Fibroblast of the aortic adventitia (primary cell): ENCODE measurements at places on chromosomes 3 and 15. TPM values are rescaled to one million over a fixed set of nuclear protein-coding genes. Genes with fewer than 3 reads are reported as not detected.

Gene ROPN1
- total RNA-seq, result not detected in 2 replicates

Gene ADAMTS7
- total RNA-seq, result 7.5 and 11.2 TPM in 2 replicates

Gene UBE2E1
- total RNA-seq, result 34.6 and 108 TPM in 2 replicates

Gene EXD1
- total RNA-seq, result not detected in 2 replicates

Gene NOX5
- 0.08 and 0.27 TPM in 2 replicates for total RNA-seq

Gene MORC1
- total RNA-seq, result not detected in 2 replicates

Gene GALNT15
- 10.9 and 22.0 TPM in 2 replicates for total RNA-seq

Gene GOLGA8G
- total RNA-seq, result not detected in 2 replicates

Gene STRIT1
- total RNA-seq, result not detected in 2 replicates

Gene SHC4
- total RNA-seq, result 1.8 and 2.2 TPM in 2 replicates

Gene MESP2
- total RNA-seq, result 1.3 and 2.9 TPM in 2 replicates
